ENCODE measurements at places on chromosomes 6 and 20.

GRCh38 chr20:2219481-2220006 lies 76.3 kb upstream of the TGM3 start:
- DNase-seq, result no peak

GRCh38 chr6:84348801-84349200 lies 121.4 kb upstream of the CEP162 start:
- no peak for DNase-seq

- DNase-seq, result no peak
These were observed 62.4 kb downstream of the GCNT2 start for GRCh38 chr6:10583509-10583901.

DNA sequence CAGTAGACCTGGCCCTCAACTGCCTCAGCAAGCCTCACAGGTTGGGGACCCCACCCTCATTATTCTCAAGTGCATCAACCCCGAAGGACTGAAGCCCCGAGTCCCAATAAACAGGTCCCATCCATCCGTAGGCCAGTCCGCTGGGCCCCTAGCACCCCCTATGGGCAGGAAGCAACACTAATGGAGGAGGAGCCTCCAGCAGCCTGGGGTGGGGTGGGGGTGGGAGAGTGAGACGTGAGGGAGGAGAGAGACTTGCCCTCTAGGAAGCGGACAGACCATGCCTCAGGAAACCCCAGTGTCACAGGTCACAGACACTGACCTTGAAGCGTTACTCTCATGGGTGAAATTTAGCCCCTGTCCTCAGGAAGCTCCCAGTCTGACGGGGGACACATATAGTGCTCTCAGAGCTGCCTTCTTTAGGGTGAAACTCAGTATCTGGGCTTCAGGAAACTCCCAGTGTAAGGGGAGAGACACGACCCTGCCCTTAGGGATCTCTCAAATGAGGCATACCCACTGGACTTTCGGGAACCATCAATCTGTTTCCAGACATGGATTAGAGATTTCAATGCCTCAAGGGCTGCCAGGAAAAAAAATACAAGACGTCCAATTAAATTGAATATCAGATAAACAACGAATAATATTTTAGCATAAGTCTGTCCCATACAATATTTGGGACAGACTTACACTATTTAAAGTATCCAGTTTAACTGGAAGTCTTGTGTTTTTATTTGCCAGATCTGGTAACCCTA lies 125.8 kb downstream of the MRPL14 start:
- DNase-seq, result no peak

Data from skin of body (tissue), 3 donors.